ENCODE measurements at places on chromosomes 13 and 19. TPM values are rescaled to one million over a fixed set of nuclear protein-coding genes. Genes with fewer than 3 reads are reported as not detected.

TNNI3 gene
- total RNA-seq: not detected

RNF126 gene
- total RNA-seq: 36.3 TPM

PSG2 gene
- total RNA-seq: not detected

ZNF154 gene
- total RNA-seq: 15.7 TPM

ZNF726 gene
- 0.67 TPM for total RNA-seq

GRCh38 chr13:40306817-40307216, 359.6 kb downstream of the FOXO1 start:
- no peak for DNase-seq
- peaks cover 1% of the 10 kb centered on the region for H3K27me3 ChIP-seq
- H3K27ac ChIP-seq: no peak overlapping the region
- no peak overlapping the region for H3K4me3 ChIP-seq
- peaks cover 8% of the 10 kb centered on the region for H3K4me1 ChIP-seq
- peaks cover 6% of the 10 kb centered on the region for H3K36me3 ChIP-seq

DNA sequence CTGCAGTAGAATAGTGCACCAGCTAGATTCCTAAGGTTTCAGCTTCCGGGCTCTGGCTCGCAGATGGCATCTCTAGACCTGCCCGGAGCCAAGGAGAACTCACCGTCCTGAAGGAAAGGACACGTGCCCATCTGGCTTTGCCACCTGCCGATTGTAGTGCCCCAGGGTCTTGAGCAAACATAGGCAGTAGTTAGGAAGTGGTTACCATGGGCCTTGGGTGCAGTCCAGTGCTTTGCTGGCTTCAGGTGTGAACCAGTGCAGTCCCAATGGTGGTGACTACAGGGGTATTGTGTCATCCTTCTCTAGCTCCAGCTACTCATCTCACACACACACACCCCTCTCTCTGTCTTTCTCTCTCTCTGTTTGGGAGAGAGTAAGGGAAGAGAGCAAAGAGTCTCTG, 61.4 kb upstream of the TEX29 start:
- no peak overlapping the region for H3K4me3 ChIP-seq
- peaks cover 41% of the 10 kb centered on the region for H3K36me3 ChIP-seq
- peaks cover 4% of the 10 kb centered on the region for H3K4me1 ChIP-seq
- no peaks in the 10 kb centered on the region for H3K27me3 ChIP-seq
- no peak overlapping the region for H3K27ac ChIP-seq

DNA sequence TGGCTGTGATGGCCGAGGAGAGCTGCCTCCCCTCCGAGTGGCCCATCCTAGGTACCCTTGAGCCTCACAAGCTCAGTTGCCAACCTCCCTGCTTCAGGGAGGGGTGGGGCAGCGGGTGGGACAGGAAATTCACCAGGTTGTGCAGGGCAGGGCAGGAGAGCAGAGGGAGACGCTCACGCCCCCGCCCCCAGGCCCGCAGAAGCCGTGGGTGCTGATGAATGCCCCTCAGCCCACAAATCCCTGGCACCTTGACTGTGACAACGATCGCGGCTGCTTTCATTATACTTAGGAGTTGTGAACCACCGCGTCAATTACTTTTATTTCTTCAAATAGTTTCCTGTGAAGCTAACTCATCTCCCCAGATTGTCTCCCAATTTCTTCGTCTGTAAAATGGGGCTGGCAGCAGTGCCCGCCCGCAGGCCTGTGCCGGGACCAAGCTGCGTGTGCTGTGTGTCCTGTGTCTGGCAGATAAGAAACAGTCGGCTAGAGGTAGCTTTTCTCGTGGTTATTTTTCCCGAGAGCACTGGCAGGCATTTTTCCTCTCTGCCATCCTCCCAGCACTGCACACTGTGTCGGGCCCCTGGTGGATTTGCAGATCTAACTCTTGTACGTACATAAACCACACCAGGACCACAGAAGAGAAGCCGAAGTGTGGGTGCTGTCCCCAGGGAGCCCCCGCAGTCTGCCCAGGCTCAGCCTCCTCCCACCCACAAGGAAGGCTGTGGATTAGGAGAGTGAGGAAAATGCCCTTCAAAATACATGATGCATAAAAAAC, 7.9 kb upstream of the RASA3 start:
- DNase-seq: peak; percentile 48
- H3K4me1 ChIP-seq: no peaks in the 10 kb centered on the region
- no peak overlapping the region for H3K4me3 ChIP-seq
- peaks cover 2% of the 10 kb centered on the region for H3K27me3 ChIP-seq
- H3K27ac ChIP-seq: no peak overlapping the region

DNA sequence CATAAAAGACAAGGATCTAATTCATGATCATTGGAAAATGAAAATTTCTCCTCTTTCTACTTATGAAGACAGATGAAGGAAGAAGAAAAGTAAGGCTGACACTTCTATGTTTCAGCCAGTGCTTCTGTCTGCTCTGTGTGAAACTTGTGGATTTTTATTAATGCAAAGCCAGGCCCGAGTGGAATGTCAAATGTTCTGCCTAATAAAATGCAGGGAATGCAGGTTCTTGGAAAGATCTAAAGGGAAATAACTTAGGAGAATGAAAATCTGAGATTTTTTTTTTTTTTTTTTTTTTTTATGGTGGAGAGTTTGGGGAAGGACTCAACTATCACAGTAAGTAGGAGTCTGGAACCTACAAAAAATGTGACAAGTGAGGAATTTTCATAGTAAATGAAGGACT, 1732.3 kb upstream of the SLC10A2 start:
- no peaks in the 10 kb centered on the region for H3K27me3 ChIP-seq
- no peaks in the 10 kb centered on the region for H3K36me3 ChIP-seq
- H3K4me3 ChIP-seq: no peak overlapping the region
- no peak overlapping the region for H3K27ac ChIP-seq
- DNase-seq: no peak

DNA sequence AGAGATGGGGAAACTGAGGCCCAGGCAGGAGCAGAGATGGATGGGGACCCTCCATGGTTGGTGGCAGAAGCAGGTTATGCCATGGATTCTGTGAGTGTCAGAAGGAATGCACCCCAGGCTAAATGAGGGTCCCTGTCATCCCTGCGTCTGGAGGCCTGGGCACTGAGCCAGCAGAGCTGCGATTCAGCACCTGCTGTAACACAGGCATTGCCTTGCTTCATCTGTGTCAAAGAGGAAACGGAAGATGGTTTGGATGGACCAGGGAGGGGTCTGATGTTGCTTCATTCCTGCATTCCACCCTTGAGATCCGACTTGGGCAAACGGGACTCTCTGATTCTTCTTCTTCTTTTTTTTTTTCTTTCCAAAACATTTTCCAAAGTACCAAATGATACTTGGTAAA, 1.2 kb downstream of the C5AR1 start:
- no peaks in the 10 kb centered on the region for H3K27me3 ChIP-seq
- DNase-seq: no peak
- H3K4me3 ChIP-seq: no peak overlapping the region
- H3K36me3 ChIP-seq: no peaks in the 10 kb centered on the region

GRCh38 chr13:66137384-66137783, 1092.8 kb downstream of the PCDH9 start:
- no peak overlapping the region for H3K4me3 ChIP-seq
- no peaks in the 10 kb centered on the region for H3K27me3 ChIP-seq
- no peaks in the 10 kb centered on the region for H3K4me1 ChIP-seq
- H3K36me3 ChIP-seq: no peaks in the 10 kb centered on the region
- DNase-seq: no peak
- no peak overlapping the region for H3K27ac ChIP-seq

DNA sequence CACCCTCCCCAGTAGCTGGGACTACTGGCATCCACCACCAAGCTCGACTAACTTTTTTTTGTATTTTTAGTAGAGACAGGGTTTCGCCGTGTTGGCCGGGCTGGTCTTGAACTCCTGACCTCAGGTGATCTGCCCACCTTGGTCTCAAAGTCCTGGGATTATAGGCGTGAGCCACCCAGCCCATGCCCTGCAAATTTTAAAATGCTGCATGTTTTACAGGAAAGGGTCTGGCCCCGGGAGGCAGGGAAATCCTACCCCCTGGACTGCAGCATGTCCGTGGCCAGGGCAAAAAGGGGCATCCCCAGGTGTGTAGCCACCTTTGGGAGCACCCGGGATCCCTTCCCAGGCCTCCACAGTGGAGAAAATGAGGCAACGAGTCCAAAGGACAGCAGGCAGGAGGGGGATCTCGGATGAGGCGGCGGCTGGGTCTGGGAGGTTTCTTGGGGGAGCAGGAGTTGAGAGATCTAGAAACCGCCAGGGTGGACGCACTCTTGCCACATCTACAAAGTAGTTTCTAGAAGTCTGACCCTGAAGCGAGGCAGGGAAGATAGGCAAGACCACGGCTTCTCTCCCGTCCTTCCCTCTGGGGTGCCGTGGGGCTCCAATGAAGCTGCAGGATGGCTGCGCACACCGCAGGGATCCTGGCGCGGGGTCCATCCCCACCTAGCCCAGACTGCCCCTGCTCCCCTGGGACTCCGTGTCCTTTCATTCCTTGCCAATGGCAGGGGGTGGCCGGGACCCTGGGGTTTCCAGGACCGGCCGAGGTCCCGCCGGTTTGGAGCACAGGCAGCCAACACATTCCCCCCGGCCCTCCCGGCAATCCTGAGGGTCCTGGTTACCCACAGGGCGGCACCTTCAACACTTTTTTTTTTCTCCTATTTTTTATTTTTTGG, 21.3 kb upstream of the ZBTB7A start:
- no peak overlapping the region for H3K4me3 ChIP-seq
- no peaks in the 10 kb centered on the region for H3K27me3 ChIP-seq
- no peak for DNase-seq

DNA sequence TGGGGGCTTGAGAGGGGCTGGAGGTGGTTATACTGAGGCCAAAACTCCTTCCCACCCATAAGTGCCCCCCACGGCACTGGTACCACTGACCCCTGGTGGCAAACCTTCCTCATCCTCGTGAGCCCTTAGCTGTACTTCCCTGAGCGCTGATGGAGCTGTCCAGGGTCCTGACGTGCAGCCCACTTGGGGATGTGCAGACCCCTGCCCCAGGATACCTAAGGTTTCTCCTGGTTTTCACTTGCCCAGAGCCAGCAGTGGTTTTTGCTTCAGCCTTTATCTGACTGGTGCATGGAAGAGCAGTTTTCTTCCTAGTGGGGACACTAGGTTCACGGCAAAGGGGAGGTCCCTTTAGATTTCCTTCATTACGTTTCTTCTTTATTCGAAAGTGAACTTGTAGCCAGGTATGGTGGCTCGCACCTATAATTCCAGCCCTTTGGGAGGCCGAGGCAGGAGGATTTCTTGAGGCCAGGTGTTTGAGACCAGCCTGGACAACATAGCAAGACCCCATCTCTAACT, 28.7 kb upstream of the KCTD15 start:
- H3K27me3 ChIP-seq: peaks cover 27% of the 10 kb centered on the region
- H3K27ac ChIP-seq: no peak overlapping the region

Measured in chondrocyte (in vitro differentiated cells).